Suppressor macrophage treated with lipopolysaccharide for 1 hour (primary cell): ENCODE measurements at places on chromosomes 3 and 15.
A peak's percentile ranks its signal among the peaks of the same experiment; 100 is the strongest.

DNA sequence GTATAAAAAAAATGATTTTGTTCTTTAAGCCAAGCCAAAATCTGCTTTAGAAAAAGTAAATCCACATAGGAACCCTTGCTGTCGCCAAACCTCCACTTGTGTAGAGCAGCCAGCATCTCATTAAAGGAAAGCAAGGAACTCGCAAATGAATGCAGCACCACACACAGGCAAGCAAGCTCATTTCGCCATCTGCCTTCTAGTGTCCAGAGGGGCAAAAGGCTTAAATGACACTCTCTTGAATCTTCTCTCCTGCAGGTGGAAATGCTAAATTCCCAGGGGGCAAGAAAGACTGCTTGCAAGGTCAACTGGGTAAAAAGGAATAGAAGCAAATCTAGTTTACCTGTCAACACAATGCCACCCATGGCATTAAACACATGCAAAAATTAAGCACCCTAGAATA lies 2.4 kb downstream of the MB21D2 start:
- no peak for DNase-seq

DNA sequence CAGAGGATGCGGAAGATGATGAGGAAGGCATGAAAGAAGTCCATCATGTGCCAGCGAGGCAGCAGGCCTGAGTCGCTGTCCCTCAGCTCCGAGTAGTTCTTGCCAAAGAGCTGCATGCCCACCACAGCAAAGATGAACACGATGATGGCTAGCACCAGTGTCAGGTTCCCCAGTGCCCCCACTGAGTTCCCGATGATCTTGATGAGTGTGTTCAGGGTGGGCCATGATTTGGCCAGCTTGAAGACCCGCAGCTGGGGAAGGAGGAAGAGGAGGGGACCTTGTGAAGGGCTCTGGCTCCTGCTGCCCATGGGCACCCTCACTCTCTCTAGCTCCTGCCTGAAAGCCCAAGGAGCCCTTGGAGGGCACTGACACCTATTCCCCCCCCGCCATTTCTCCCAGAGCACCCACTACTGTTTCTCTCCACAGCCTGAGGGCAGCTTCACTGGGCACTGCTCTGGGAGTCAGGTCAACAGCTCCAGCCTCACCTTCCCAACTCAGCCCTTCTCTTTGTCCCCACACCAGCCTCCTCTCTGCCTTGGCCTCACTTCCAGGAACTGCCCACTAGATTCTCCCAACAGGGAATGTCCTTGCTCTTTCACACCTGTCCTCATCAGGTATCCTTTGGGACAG lies 63.6 kb downstream of the SCN5A start:
- no peak for DNase-seq

DNA sequence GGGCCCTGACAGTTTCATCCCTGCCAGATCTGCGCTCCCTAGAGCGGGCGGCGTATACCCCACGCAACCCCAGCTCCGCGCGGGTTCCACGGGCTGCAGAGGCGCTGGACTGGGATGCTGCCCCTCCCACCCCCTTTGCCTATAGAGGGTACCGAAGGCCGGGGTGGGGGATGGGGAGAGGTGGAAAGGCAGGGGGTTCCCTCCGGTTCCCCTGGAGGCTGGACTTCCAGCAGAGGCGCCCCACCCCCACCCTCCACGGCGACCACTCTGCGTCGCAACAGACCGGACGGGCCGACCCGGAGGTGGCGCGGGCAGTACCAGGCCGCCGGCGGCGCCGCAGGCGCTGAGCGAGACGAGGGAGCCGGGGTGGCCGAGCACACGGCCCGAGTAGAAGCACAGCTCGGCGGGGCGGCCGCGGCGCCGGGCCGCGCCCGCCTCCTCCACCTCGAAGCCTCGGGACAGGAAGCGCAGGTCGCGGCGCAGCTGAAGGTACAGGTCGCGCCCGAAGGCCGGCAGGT lies 995 bp downstream of the ADAMTS17 start:
- DNase-seq: peak; percentile 15

DNA sequence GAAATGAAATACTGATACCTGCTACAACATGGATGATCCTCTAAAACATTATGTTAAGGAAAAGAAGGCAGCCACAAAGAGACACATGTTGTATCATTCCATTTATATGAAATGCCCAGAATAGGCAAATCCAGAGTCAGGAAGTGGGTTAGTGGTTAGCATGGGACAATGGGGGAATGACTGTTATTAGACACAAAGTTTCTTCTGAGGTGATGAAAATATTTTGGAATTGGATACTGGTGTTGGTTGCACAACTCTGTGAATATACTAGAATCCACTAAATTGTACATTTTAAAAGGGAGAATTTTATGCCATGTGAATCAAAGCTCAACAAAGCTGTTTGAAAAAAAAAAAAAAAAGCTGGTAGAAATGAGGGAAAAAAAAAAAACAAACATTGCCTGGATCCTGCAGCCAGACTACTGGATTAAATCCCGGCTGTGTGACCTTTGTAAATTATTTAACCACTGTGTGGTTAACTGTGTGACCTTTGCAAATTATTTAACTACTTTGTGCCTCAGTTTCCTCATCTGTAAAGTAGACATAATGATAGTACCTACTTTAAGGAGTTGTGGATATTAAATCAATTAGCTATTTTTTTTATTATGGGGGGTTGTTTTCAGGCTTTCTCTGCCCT lies 75.6 kb upstream of the PRICKLE2 start:
- DNase-seq: no peak

GRCh38 chr3:121821421-121822199 lies 13.2 kb downstream of the IQCB1 start:
- DNase-seq: no peak

DNA sequence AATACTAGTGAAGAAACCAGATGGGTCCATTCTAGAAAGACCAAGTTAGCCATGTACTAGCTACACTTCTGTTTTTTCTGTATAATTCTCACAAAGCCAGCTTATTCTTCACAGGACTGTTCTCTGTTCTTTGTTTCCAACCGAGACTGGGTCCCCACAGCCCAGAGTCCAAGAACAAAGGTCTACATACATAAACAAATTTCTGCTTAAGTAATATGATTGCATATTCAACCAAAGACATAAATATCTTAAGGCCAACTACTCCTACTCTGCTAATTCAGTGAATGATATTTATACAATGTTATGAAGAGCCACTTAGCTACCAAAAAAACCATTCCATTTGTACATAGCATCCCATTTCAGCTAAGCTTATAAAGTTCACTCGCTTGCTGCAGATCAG lies 299.8 kb upstream of the CCDC54 start:
- no peak for DNase-seq

- no peak for DNase-seq
Measured at GRCh38 chr15:34490417-34491193, 53.0 kb upstream of the GOLGA8A start.

DNA sequence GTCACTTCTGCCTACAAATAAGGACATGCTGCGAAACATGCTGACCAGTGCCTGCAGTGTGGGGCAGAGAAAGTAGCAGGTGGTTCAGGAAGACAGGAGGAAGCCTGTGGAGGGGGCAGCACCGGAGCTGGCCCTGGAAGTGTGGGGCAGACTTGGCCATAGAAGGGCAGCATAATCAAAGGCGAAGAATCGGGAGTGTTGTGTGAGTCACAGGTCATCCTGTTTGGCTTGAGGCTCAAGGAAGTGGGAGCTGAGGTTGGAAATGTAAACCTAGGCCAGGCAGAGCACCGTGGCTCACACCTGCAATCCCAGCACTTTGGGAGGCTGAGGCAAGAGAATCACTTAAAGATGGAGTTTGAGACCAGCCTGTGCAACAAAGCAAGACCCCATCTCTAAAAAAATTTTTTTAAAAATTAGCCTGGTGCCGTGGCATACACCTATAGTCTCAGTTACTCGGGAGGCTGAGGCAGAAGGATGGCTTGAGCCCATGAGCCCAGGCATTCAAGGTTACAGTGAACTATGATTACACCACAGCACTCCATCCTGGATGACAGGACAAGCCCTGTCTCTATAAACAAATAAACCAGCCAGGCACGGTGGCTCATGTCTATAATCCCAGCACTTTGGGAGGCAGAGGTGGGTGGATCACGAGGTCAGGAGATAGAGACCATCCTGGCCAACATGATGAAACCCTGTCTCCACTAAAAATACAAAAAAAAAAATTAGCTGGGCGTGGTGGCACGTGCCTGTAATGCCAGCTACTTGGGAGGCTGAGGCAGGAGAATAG lies 54.0 kb downstream of the FAM43A start:
- no peak for DNase-seq

DNA sequence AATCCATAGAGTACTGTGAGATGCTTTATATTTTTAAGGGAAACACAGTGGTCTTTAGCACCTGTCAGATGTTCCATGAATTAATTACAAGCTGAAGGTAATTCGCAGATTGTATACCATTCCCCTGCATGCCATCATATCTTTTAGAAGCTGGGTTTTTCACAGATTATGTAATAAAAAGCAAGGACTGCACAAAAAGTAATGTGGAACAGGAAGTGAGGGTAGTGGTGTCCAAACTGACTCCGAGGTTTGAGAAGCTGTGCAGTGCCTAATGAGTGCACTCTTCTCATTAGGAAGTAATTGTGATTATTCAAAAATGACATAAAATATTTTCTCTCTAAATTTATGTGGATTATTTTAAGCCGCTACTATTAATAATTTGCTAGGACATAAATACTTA lies 123.2 kb downstream of the GOLIM4 start:
- DNase-seq: peak; percentile 71

DNA sequence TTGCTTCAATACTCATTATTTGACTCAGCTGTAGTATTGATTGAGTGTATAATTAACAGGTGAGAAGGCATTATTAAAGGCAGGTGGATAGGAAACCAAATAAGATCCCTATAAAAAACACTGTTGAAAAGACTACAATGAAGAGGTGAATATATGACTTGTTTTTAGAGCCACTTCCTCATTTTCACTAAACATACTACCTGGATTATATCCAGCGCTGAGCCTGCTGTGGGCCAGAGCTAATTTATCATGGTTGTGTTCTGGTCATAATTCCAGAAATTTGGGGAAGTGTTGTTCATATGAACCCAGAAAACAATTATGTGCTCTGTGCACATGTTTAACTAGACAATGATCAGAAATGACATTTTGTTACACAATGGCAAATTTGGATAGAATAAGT lies 235.3 kb upstream of the MME start:
- DNase-seq: no peak

DNA sequence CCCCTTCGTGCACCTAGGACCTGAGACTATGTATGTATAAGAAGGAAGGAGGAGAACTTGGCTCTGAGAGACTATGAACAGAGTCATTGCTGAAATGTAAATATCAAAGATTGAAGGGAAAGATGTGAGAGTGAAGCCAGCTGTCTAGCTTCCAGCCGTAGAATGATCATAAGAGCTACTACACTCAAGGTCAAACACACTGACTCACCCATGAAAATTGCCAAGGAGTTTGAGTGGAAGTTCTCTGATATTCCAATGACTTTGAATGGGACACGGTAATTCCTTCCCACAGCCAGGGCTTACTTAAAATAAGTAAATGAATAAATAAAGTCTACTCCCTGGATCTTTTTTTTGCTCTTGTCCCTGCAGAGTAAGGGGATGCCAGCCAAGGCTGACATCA lies 398.9 kb upstream of the TPRG1 start:
- no peak for DNase-seq

GRCh38 chr3:177647341-177647740 lies 450.1 kb upstream of the TBL1XR1 start:
- DNase-seq: peak; percentile 53

DNA sequence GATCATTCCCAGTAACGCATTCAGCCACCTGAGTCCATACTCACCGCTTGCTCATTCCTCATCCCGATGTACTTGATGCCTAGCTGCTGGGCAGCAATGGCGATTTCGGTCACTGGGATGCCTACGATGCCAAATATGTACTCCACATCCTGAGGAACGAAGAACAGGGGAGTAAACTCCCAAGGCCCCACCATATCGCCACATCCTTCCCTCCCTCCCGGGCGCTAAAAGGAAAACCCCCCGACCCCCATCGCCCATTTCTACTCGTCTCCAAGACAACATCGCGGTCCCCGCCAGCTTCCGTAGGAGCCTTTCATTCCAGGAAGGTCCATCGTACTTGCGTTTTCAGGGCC lies 347 bp downstream of the HACL1 start:
- DNase-seq: no peak

DNA sequence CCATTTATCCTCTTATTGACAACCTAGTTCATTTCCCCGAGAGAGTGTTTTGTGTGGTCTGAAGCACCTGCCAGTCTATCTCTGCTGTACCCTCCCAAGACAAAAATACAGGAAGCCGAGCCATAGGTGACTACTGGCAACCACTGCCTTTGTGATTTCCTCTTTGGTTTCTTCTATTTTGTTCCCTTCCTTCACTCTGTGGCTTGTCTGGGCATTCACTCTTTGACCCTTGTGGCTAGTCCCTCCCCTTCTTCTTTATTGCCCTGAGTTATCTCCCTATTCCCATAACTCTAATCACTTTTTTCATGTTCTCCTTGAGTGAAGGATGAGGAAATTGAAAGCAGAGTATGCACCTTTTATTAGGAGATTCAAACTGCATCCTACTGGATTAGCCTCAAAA lies at the start of gene ADGRG7:
Gene ADGRG7, plus strand, starts transcription at position 297 of the 400 bp plus-strand sequence. CDS start 256 bp downstream, outside the sequence.
- no peak for DNase-seq

DNA sequence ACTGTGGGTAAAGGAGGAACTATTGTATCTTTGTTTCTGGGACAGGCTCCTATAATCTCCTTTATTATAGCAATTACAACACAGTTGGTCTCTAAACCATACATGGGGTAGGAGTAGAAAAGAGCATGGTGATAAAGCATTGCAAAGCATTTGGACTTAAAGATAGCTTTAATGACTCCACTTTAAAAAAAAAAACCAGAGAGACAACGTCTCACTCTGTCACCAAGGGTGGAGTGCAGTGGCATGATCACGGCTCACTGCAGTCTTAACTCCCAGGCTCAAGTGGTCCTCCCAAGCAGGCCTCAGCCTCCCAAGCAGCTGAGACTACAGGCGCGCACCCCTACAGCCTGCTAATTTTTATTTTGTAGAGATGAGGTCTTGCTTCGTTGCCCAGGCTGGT lies 68.2 kb downstream of the DENND4A start:
- DNase-seq: no peak

- no peak for DNase-seq
Measured at GRCh38 chr3:128215800-128216495, 62.7 kb downstream of the EEFSEC start.

DNA sequence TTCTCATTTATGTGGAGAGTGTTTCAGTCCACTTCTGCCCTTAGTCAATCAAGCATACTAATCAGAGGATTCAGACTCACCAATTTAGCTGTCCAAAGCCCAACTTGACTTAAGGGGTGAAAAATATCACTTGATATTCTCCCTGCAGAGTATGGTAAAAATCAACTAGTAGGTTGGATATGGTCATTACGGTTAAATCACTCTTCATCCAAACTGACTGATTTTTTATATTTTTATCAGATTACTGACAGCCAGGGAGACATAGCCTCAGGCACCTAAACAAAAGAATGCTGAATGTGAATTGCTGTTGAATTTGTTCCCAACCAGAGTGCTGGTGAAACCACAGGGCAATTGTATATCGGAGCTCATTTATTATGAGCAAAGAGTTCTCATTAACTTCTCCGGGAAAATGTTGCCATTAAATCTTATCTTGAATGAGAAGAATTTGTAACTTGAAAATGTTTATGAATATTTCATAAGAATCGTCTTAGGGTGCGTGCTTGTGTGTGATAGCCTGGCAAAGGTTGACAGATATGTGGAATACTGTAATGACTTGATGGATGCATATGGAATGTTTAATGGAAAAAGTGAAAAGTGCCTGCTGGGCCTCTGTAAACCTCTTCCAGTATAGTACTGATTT lies 411.2 kb downstream of the NAALADL2 start:
- no peak for DNase-seq
